ENCODE measurements at places on chromosomes 11 and 22.

GRCh38 chr11:45285250-45285828 is 802 bp downstream of the SYT13 start:
- DNase-seq, result no peak

- no peak for DNase-seq
Observed at GRCh38 chr11:121422675-121423074, 29.4 kb upstream of the SORL1 start.

- DNase-seq, result no peak
Observed at GRCh38 chr11:117441146-117441975, 113.7 kb downstream of the CEP164 start.

DNA sequence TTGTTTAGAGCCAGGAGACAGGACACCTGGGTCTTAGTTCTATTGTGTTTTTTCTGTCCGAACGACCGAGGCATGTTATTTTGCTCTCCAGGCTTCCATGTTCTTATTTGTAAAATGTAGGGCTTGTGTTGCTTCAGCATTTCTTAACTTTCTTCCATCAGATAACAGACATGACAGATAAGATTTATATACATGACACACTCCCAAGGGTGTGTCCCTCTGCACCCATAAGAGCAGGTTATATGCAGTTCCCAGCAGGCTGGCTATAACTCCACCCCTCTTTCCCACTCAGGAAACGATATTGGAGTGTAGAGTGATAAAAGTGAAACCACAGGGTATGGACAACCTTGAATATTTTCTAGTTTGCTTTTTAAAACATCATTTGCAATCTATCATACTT is 65.8 kb downstream of the APIP start:
- peak; percentile 33 for DNase-seq

GRCh38 chr11:6025056-6025455 is 5.5 kb downstream of the OR56A1 start:
- no peak for DNase-seq

DNA sequence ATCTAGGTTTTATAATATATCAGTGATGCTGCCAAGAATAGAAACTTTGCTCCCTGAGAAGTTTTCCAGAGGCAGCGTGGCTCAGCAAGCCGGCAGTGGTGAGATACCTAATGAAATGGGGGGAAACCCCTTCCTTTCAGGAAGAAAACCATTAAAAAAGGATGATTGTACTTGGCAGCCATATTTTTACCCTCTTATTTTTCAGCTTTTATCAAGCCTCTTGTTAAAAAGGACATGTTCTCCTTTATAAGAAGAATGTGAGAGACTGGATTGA is 9.0 kb upstream of the ME3 start:
- no peak for DNase-seq

- no peak for DNase-seq
Observed at GRCh38 chr22:35051013-35051535, 14.9 kb upstream of the ISX start.

GRCh38 chr11:130832566-130833425 is 83.5 kb downstream of the SNX19 start:
- no peak for DNase-seq

DNA sequence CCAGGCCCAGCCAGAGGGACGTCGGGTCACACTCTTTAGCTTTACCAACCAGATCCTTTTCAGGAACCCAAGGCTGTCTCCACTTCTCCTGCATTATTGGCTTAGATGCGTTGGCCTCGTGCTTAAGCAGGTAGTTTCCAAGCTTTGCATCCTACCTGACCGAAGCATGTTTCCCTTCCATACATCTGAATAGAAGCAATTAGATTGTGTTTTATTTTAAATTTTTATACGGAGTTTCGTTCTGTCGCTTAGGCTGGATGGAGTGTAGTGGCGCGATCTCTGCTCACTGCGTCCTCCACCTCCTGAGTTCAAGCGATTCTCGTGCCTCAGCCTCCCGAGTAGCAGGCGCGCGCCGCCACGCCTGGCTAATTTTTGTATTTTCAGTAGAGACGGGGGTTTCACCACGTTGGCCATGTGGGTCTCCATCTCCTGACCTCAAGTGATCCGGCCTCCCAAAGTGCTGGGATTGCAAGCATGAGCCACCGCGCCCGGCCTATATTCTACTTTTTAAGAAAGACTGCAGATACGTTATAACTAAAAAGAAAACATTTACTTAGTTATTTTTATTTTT is 677 bp downstream of the DYNC2H1 start:
- DNase-seq, result no peak

- DNase-seq, result no peak
Observed at GRCh38 chr22:41286639-41287091, 678 bp upstream of the RANGAP1 start.

DNA sequence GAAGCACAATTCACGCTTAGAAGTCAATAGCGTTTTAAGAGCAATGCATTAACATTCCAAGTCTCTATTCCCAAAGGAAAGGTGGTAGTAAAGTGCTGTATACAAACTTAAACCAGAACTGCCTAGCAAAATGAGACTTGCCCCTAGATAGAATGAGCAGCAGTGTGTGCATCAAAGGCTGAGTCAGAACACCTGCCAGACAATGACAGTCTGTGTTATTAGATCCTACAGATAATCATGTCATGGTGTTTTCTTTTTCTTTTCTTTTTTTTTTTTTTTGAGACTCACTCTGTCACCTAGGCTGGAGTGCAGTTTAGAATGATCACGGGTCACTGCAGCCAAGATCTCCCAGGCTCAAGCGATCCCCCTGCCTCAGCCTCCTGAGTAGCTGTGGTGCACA is 1.6 kb downstream of the RTCB start:
- DNase-seq, result peak; percentile 69

GRCh38 chr11:122563761-122564160 is 91.8 kb upstream of the UBASH3B start:
- DNase-seq, result no peak

- DNase-seq, result no peak
Observed at GRCh38 chr22:49827271-49827852, 311 bp downstream of the BRD1 start.

DNA sequence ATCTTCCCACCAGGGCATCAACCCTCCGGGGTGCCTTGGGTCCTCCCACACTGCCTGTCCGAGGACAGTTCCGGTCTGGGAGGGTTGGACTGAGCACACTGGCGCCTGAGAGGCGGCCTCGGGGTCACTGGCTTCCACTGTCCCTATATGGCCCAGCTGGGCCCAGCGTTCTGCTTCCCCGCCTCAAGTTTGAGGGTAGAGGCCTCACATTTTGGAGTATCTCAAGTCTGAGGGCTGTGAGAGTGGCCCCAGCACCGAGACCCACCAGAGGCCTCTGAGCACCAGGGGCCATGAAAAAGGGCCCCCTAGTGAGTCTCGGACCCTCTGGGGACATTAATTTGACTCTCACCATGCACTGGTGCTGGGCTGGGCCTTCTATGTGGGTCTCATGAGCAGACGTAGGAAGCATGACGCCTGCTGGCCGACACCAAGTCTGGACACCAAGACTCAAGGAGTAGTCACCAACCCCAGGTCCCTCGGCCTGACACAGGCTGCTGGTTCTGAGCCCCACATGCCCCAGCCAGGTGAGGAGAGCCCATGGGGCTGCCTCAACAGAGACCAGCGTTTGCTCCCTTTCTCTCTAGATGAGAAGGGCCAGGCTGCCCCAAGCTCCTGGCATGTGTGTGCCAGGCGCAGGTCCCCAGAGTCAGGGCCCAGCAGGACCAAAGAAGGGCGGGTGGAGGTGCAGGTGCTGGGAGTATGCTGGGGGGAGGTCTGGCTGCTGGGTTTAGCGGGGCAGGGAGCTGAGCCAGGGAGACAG is 27.5 kb downstream of the ARVCF start:
- DNase-seq, result no peak

- no peak for DNase-seq
Observed at GRCh38 chr11:117410861-117411710, 83.4 kb downstream of the CEP164 start.

- DNase-seq, result no peak
Observed at GRCh38 chr11:27187848-27188621, 147.4 kb downstream of the BBOX1 start.

- no peak for DNase-seq
Observed at GRCh38 chr11:60433401-60433800, 4.0 kb downstream of the MS4A5 start.

DNA sequence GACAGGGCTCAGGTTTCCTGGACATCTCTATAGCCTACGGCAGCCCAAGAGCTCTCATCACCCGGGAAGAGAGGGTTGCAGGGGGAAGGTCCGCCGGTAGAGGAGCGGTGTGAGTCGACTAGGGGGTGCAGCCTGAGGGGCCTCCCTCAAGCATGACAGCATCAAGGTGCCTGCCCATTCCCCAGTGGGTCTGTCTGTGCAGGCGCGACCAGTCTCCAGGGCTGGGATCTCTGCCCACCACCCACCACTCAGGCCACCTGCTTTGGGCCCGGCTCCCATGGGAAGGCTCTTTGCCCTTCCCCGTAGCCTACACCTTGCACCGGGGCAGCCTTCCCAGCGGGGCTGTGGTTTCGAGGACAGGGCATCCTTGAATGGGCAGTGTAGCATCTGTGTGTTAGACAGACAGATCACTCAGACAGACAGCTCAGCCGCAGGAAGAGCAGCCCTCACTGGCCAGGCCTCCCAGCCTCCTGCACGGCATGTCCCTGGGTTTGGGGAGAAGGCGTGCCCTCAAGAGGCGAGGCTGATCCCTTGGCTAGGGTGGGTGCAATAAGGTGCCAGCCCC is 29.2 kb downstream of the CERK start:
- no peak for DNase-seq

DNA sequence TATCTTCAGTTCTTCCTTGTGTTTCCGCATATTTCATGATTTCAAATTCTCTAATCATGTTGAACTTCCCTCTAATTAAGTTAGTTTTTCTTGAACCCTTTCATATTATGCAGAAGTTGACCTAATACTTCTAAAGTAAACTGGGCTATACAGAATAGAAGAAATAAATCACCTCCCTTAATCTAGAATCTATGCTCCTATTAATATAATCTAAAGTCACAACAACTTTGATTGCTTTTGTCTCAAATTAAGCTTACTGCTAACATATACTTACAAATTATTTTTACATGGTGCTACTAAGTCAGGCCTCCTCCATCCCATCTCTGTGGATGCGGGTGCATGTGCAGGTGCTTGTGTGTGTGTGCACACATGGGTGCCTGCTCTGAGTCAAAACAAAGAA is 27.3 kb upstream of the CSNK2A3 start:
- DNase-seq, result no peak

- DNase-seq, result peak; percentile 49
Observed at GRCh38 chr11:6925636-6926207, 504 bp upstream of the ZNF215 start.

DNA sequence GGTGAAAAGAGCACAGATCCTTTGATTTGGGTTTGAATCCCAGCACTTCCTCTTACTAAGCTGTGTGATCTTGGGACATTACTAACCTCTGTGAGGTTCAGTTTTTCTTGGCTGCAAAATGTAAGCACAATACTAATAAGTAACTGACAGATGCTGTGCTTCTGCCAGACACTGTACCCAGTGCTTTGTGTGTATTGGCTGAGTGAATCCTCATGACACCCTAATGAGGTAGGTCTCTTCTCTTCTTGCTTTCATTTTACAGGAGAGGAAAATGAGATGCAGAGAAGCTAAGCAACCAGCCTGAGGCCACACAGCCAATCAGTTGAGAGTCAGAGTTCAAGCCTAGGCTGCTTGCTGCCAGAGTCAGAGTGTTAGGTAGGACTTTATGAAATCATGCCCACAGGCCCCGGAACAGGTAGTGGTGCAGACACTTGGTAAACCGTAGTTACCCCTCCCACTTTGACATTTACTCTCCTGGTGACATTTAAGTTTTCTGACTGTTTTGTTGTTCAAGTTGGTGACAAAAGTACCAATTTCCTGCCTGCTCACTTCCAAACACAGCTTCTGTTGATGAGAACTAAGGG is 21.2 kb downstream of the PTPRJ start:
- DNase-seq, result no peak

DNA sequence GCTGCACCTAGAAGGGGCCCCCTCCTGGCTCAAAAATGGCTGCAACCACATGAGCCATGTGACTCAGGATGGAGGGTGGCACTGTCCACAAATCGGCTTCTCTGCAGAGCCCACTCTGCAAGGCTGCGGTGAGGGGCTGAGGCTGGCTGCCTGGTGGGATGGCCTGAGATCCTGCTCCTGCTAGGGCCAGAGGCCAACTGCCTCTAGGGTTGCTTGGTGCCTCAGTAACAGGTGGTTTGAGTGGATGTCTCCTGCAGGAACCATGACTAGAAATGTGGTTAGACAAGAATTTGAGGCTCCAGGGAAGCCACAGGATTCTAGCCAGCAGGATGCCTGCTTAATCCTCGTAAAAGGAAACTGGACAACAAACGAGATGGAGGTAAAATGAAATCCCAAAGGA is 17.1 kb downstream of the PATZ1 start:
- DNase-seq, result peak; percentile 54

DNA sequence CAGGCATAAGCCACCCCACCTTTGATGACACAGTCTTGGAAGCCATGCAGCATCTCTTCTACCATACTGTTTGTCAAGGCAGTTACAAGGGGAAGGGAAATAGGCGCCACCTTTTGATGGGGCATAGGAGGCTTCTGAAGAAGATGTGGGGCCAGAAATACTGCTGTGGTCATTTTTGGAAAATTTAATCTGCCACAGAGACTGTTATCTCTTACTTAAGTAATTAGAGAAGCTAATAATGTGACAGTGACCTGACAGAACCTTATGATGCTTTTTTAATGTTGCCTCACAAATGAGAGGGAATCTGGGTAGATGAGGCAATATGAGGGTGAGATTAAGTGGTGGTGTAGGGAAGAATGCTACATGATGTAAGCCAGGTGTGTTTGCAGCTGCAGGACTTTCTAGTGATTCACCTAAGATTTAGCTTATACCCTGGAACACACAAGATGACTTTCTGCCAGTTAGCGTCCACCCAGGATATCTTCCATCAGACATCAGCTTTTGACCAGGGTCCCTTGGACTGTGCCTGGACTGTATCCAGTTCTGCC is 34.3 kb upstream of the ADORA2A start:
- DNase-seq, result no peak

DNA sequence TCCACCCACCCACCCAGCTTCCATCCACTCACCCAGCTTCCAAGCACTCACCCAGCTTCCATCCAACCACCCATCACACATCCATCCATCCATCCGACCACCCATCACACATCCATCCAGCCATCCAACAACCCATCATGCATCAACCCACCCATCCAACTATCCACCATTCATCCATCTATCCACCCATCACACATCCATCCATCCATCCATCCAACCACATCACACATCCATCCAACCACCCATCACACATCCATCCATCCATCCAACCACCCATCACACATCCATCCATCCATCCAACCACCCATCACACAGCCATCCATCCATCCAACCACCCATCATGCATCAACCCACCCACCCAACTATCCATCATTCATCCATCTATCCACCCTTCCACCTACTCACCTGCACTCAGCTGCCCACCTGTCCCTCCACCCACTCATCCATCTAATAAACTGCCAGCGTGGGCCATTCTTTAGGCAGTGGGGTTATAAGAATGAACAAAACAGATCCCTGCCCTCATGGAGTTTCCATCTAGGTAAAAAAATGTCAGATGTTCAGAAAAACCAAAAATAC is 88.2 kb downstream of the CELSR1 start:
- DNase-seq, result no peak

GRCh38 chr11:15829312-15829711 is 527.0 kb downstream of the SOX6 start:
- DNase-seq, result no peak

Data from mammary epithelial cell (primary cell).